ENCODE measurements at places on chromosomes 6 and 20. TPM values are rescaled to one million over a fixed set of nuclear protein-coding genes. Genes with fewer than 3 reads are reported as not detected.

DNAH8 gene
- total RNA-seq, result not detected

ARMH2 gene
- not detected for total RNA-seq

TULP1 gene
- 17.6 TPM for total RNA-seq

PACRG gene
- 1.7 TPM for total RNA-seq

ECHDC1 gene
- total RNA-seq, result 52.8 TPM

- no peak for DNase-seq
Measured at GRCh38 chr6:37546141-37546871, 46.6 kb upstream of the CCDC167 start.

- DNase-seq, result no peak
Measured at GRCh38 chr6:166466178-166467122, 83.7 kb upstream of the MPC1 start.

- DNase-seq, result no peak
Measured at GRCh38 chr6:118876814-118877213, 17.1 kb upstream of the ASF1A start.

DNA sequence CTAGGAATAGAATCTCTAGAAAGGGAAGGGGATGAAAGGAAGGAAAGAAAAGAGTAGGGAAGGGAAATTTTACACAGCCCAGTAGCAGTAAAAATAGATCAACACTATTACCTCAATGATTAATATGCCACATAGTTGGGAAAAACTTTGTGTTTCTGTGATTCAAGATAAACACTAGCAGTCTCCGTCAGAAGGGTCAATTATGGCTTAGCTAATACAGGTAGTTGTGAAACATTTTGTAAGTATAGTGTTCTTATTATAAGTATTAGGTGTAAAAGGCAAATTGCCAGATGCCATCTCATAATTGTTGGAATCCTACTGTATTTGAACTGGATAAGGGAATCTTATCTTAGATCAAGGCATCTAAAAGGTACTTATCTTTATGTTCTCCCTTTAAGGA is 165.7 kb downstream of the MTFR2 start:
- no peak for DNase-seq

DNA sequence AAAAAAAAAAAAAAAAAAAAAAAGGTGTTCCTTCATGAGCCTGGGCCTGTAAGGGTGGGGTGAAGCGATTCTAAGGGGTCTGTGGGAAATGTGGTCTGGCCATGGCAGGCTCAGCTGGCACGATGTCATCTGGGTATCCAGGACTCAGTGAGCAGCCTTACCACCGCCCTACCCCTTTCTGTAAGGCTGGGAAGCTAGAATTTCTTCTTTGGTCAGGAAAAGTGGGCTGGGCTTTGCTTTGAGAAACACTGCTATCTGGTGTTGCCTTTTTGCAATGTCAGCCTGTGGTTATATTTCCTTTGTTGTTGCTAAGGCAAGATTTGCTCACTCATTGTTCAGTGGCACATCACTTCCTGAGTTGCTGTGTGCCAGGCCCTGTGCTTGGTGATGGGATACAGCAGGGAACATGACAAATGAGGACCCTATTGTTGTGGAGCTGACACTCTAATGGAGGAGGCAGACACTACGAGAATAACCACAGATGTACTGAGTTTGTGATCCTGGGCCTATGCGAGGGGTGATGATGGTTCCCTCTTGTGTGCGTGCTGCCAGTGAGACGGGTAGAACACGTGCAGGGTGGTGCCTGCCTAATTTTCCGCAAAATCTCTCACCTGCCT is 45.9 kb upstream of the ZNFX1 start:
- DNase-seq, result no peak

GRCh38 chr6:25942561-25943147 is 12.2 kb upstream of the SLC17A2 start:
- DNase-seq, result no peak

GRCh38 chr20:51860111-51860882 is 58.0 kb upstream of the SALL4 start:
- DNase-seq, result no peak

DNA sequence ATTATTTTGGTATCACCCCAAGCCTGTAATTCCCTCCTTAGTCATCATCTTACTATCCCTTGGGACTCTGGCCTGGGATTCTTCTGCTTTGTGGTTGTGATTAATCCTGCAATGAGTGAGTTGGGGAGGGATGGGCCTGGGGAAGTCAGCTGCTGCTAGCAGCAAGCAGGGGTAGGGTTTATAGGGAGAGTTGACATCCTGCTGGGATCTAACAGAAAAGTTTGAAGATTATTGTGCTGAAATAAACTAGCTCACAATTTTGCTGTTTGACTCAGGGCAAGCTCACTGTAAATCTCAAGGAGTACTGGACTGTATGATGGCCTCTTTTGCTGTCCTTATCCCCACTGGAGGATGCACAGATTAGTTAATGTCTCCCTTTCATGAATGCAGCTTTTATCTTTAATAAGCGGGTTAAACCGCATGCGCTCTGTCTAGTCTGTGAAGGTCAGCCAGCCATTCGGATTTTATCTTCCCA is 83.4 kb downstream of the JARID2 start:
- no peak for DNase-seq

DNA sequence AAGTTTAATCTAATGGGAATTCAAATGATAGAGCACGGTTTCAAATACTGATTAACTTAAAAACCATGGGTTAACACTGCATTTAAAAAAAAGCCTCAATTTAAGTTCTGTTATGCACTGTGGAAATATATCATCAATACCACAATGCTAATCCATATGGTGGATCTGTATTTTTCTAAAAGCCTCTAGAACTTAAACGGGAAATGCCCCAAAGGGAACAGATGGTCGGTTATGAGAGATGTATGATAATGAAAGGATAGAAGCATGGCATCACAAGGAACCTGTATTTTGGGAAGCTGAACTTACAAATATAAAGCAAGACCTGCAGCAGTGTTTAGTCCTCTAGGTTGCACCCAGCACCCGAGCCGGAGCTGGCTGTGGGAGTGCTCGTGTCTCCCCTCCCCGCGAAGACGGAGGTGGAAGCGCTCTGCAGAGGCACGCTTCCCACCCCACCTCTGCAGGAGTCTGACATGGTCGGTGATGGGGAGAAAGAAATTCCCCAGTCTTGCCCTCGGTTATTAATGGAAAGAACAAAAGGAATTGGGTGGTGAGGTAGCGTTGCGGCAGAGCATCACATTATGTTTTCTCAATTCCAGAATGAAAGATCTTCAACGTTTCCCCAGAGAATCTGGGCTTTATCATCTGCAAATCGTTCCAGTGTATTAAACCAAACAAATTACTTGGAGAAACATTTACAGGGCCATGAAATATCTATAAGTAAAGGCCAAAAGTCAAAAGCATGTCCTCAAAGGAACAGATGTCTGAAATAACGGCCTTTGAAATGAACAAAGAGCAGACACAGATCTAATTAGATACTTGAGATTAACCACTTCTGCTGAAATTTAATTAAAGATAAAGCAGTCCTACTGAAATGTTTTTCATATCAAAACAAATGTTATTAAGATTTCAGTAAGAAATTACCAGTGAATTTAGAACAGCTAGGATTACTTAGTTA is 103.1 kb upstream of the POPDC3 start:
- DNase-seq, result no peak

- no peak for DNase-seq
Measured at GRCh38 chr6:144150710-144151657, 667 bp downstream of the STX11 start.

DNA sequence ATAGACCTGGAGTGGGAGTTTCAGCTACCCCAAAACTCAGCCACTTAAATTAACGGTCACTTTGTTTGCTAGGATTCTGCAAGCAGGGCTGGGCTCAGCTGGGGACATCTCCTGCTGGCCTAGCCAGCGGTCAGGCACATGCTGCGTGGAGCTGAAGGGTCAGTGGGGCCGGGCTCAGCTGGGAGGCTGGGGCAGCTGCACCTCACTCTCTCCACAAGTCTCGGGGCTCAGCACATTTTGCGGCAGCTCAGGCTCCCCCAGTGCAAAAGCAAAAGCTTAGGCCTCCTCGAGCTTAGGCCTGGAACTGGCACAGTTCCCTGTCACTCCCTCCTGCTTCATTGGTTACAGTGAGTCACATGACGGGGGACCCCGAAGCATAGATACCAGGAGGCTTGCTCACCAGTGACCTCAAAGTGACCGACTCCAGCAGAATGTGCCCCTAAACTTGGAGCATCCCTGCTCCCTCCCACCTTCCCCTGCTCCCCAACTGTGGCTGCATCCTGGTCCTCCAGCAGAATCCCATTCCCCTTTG is 80.6 kb upstream of the CST7 start:
- DNase-seq, result no peak

DNA sequence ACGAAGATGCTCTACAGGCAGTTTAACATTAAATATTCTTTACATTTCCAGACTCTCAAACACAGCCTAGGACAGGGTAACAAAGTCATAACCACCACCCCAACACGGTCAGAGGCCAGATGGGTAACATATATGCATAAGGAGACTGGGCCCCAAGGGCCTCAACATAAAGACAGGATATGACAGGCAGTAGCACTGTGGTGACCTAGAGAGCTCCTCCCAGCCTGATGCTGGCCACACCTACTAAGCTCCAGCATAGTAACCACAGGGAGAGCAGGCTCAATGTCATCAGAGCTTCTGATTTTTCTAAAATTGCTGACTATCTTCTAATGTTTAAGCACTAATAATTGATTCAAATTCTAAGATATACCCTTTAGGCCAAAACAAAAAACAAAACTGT is 21.7 kb downstream of the SMLR1 start:
- DNase-seq, result no peak

GRCh38 chr6:156943166-156943565 is 166.0 kb downstream of the ARID1B start:
- DNase-seq, result no peak

DNA sequence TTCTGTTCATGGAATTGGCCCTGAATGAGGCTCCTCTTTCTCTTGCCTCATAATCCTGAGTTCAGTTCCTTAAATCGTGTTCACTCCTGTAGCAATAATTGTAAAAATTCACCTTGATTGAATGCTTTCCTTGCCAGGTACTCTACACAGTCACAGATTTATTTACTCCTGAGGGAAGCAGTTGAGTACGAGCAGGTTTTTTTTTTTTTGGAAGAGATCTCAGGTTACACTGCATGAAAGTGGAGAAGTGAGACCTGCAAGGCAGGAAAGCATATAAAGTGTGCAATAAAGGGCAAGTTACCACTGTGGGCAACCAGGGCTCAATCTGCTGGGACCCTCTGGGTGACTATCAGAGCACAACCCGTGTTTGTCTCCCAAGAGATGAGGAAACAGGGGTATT is 93.0 kb upstream of the DOK5 start:
- DNase-seq, result no peak

Data from mesothelial cell of epicardium (in vitro differentiated cells).